CD4-positive, alpha-beta T cell treated with Interleukin-17A for 1 hour (primary cell): ENCODE measurements at places on chromosomes 7 and 10.

GRCh38 chr10:104690959-104691358 lies 49.9 kb downstream of the SORCS3 start:
- no peak for DNase-seq

DNA sequence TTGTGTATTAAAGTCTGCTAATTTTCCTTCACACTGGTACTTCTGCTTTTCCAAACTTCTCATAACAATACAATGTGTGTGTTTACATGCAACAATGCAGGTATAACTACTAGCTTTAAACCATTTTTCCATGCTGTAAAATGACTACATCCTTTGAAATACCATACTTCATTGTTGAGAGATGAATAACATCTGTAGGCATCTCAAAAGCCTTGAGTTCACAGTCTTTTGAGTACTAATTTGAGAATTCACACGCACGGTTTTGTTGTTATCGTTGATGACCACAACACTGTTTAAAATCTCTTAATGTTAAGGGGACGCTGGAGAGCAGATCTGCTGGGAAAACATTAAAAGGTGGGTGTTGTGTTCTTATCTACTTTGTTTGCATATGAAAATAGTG lies 37.4 kb downstream of the SEMA3A start:
- no peak for DNase-seq

- no peak for DNase-seq
Observed at GRCh38 chr10:5896208-5897052, 6.4 kb downstream of the FBH1 start.

- no peak for DNase-seq
Observed at GRCh38 chr10:1572519-1573333, 164.6 kb downstream of the ADARB2 start.

DNA sequence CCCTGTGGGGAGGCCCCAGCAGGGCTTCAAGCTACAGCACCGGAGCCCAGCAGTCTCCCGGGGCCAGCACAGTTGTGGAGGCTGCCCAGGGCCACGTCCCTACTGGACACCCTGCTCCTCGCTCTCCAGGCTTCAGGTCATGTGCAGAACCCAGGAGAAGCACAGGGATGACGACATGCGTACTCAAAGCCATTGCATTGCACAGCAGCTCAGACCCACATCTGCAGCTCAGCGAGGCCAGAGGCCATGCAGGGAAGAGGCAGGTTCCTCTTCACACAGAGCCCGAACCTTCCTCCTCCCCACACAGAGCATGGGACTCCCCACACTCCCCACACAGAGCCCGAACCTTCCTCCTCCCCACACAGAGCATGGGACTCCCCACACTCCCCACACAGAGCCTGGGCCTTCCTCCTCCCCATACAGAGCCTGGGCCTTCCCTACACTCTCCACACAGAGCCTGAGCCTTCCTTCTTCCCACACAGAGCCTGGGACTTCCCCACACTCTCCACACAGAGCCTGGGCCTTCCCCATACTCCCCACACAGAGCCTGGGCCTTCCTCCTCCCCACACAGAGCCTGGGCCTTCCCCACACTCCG lies 12.3 kb downstream of the CFAP46 start:
- peak; percentile 7 for DNase-seq

DNA sequence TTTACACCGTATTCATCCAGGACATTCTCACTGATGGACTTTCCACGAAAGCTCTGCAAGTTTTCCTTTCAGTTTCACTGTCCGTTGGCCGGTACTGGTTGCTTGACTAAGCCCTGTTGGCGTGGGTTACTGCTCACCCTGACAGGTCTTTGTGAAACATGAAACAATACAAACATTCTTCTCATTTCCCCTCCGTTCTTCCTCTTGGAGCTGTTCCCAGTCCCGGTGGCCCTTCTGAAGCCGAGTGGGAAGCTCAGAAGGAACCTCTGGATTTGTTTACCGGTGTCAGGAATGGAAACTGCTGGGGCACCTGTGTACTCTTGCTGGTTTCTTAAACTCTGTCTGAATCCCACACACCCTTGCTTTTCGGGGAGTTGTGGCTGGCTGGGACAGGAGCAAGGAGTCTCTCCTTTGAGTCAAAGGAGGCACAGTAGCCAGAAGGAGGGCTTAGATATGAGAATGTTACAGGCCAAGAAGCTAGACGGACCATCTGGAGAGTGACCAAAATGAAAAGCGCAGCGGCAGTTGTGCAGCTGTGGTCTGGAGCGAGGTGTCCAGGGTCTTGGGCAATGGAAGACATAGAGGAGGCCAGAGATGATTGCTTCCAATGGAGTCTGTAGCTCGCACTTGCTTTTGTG lies 45.7 kb downstream of the LYZL2 start:
- DNase-seq, result peak; percentile 25

GRCh38 chr7:93558705-93559614 lies 15.6 kb downstream of the CALCR start:
- DNase-seq, result no peak

DNA sequence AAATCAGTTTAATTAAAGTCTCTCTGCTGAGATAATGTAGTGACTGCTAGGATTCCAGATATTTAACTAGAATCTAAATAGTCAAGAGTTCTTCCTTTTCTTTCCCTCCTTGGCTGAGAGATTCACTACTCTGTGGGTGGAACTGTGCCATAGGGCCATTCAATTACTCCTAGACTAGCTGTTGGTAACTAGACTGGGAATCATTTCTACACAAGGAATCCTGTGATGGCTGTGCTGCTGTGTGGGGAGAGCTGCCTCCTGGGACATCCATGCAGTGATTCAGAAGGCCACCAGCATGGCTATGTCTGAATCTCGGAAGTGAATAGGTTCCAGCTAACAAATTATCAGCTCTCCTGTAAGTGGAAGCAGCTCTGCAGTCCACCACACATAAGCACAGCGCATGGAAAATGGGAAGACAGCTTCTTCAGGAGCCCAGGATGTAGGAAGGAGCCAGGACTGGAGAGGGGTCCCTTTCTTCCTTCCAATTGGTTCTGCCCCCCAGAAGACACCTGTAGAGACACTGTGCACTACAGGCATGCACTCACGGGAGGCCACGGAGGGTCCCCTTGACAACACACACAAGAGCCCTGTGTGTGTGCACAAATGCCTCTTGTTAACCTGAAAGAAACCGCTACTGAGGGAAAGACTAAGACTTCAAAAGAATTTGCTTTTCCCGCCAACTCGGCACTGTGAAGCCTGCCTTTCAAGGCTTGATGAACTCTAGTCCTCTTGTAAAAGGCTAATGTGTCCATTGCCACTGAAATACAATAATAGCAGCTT lies 66.5 kb downstream of the SCRN1 start:
- no peak for DNase-seq

DNA sequence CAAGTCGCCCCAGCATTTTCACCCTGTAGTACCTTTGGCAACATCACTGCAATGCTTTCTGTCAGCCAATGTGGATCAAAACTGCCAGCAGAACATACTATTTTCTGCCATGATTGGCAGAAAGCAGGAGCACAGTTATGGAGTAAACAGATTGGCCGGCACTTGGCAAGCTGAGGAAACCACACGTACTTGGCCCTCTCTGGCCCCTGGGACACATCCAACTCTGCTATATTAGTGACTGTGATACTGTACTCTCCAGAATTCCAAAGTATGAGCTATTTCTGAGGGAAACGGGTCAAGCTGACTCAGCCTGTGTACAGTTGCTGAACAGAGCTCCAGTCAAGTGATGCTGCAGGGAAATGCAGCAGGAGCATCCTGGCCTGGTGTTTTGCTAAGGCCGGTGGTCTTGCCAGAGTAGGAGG lies 39.8 kb upstream of the LANCL2 start:
- no peak for DNase-seq

DNA sequence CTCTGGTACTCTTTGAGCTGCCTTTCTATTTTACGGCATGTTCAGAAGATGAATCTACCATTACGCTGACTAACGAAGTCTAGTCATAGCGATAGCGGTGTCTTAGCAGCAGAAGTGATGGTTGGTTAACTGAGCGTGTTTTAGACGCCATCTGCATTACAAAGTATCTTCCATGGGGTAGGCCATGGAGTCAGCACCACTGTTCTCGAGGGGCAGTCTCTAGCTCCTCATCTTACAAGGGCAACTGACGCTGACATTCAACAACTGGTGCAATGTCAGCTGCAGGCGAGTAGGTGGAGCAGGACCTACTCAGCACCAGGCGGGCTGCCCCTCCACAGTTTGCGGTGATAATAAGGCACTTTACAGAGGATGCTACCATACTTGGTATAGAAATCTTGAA lies 88.7 kb downstream of the ADARB2 start:
- DNase-seq, result no peak

DNA sequence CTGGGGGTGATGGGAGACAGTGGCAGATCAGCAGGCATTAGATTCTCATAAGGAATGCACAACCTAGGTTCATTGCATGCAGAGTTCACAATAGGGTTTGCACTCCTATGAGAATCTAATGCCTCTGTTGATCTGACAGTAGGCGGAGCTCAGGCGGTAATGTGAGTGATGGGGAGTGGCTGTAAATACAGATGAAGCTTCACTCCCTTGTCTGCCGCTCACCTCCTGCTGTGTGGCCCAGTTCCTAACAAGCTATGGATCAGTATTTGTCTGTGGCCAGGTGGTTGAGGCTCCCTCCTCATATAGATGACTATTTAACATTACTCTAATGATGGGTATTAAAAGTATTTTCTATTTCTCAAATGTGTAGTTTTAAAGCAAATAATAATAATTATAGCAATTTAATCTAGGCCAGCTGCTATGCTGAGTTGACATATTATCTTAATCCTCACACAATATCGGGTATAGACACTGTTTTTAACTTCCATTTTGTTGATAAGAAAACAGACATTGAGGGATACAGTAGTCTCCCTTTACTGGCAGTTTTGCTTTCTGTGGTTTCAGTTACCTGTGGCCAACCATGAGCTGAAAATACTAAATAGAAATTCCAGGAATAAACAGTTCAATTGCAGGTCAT lies 39.9 kb downstream of the KIF20B start:
- DNase-seq, result no peak

GRCh38 chr7:103704701-103705100 lies 258.7 kb upstream of the SLC26A5 start:
- no peak for DNase-seq

DNA sequence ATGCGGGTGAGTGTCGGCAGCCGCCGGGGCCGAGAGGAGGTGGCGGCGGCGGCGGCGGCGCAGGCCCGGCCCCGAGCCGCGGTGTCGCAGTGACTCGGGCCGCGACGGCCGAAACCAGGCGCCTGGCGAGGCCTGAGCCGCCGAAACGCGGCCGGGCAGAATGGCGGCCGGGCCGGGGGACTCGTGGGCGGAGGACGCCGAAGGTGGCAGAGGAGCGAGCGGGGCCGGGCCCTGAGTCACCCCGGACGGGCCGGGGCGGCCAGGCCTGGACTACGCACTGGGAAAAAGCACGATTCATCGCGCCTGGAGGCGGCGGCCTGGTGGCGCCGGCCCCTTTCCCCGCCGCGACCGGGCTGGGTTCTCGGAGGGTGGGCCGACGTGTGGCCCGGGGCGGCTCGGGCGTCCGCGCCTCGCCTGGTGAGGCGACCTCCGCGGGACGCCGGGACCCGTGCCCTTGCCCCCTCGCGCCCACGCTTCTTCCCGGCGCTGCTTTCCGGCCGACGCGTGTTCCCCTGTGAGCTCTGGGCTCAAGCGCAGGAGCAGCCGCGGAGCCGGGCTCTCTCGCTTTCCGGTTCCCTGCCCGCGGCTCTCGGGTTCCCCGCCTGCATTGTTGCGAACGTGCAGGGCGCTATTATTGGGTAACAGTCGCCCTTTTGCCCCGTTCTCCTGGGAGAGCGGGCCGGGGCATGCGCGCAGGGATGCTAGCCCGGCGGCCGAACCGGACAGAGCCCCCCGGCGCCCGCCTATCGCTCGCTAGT lies 500 bp downstream of the CUL1 start:
- DNase-seq, result peak; percentile 56

GRCh38 chr7:50657341-50657873 lies 92.2 kb upstream of the DDC start:
- no peak for DNase-seq

DNA sequence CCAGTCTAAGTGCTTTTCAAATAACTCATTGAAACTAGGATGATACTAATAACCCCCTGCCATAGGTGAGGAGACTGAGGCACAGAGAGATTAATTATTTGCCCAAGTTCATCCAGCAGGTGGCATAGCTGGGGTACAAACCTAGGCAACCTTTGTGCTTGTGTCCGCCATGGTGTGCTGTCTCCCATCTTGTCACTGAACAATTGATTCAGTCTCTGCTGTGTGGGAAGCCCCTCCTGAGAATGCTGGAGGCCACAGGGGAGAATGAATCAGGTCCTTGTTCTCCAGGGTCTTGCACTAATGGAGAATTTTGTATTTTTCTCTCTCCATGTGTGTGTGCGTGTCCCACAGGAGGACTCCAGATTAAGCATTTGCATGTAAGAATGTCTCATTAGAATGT lies 15.8 kb upstream of the TMEM236 start:
- no peak for DNase-seq

DNA sequence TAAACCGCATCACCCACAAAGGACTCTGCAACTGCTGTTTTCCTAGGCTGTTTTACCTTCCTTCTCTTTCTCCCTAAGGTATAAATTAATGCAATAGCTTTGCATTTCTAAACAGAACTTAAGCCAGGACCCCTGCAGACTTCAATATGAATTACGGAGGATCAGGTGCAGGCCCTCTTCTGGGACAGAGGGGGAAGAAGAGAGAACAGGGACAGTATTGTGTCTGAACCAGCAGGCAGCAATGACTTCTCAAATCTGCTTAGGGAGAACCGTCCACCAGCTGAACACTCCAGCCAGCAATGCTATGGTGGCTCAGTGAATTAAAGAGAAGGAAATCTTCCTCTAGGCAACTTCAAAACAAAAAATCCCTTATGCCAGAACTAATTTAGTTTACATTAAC lies 35.7 kb downstream of the POLR3A start:
- DNase-seq, result no peak

- DNase-seq, result no peak
Observed at GRCh38 chr10:43844221-43844620, 195.5 kb upstream of the ZNF32 start.

- DNase-seq, result no peak
Observed at GRCh38 chr7:152121432-152121831, 96.0 kb downstream of the GALNT11 start.

DNA sequence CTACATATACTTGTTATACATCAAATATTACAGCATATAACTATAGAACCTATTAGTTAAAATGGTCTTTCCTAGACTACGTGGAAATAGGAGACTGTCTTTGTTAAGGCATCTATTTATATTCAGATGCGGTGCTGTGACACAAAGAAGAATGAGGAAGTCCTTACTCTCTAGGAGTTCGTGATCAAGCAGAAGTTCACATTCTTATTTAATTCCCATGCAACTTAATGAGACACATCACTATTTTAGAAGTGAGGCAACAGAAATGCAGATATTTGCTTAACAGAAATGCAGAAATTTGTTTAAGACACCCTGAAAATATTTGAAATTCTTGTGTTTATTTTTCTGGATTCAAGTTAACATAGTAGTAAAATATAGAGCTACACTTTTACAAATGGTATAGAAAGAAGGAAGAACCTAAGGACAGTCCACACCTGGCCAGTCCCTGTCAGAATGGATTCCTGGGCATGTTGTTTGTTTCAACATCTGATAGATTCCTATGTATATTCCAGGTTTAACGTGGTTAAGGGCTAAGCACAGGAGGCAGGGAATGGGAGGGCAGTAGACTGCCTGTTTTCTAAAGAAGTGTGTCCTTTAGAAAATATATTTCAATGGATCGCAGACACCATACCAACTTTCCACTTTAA lies 70.6 kb upstream of the NXPH1 start:
- DNase-seq, result no peak

GRCh38 chr10:13971601-13972475 lies 358.9 kb downstream of the FRMD4A start:
- no peak for DNase-seq

GRCh38 chr10:59155556-59155955 lies 20.9 kb upstream of the PHYHIPL start:
- no peak for DNase-seq
